ENCODE measurements at places on chromosomes 7 and 10.

GRCh38 chr10:131387018-131387529, 75.6 kb upstream of the TCERG1L start:
- DNase-seq = no peak

GRCh38 chr10:15367296-15368085, 3.6 kb downstream of the FAM171A1 start:
- DNase-seq = no peak

- DNase-seq = no peak
These were observed 1083.1 kb downstream of the KCNMA1 start for GRCh38 chr10:76554478-76554877.

DNA sequence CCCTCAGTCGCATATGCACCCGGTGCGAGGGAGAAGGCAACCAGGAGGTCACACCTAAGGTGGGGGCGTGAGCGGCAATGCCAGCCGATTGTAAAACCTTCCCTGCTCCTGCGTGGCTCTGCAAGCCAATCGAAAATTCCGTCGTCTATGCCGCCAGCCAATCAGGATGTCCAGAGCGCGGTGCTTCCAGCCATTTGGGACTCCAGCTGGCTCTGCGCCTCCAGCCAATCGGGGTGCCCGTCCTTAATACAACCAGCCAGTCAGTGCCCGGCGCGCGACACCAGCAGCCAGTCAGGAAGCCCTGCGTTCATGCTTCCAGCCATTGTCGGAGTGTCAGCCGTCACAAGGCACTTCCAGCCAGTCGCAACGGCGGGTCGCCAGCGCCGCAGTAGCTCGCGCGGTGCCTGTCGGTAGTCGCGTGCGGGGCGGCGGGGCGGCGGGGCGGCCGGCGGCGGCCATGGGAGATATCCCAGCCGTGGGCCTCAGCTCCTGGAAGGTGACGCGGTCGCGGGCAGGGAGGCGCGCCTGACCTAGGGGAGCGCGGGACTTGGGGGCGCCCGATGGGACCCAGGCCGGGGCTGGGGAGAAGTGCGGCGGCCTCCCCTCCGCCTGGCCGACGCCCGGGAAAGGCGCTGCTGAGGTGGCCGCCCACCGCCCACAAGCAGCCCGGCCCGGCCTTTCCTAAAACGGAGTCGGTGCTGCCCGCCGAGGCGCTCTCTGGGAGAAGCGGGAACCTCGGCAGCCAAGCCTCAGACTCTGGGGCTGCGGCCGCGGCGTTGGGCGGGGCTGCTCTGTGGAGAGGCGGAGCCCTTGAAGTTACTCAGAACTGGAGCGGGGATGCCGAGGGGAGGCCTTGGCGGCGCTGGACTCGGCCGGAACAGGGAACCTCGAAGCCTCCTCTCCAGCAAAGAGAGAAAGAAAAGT, at the start of gene AKR1E2:
Gene AKR1E2 (plus strand): TSS at position 340 of the 924 bp plus-strand sequence. CDS start 118 bp downstream, at position 458.
- peak; percentile 98 for DNase-seq

- DNase-seq = no peak
These were observed 232.4 kb downstream of the SLC25A13 start for GRCh38 chr7:96089511-96089910.

DNA sequence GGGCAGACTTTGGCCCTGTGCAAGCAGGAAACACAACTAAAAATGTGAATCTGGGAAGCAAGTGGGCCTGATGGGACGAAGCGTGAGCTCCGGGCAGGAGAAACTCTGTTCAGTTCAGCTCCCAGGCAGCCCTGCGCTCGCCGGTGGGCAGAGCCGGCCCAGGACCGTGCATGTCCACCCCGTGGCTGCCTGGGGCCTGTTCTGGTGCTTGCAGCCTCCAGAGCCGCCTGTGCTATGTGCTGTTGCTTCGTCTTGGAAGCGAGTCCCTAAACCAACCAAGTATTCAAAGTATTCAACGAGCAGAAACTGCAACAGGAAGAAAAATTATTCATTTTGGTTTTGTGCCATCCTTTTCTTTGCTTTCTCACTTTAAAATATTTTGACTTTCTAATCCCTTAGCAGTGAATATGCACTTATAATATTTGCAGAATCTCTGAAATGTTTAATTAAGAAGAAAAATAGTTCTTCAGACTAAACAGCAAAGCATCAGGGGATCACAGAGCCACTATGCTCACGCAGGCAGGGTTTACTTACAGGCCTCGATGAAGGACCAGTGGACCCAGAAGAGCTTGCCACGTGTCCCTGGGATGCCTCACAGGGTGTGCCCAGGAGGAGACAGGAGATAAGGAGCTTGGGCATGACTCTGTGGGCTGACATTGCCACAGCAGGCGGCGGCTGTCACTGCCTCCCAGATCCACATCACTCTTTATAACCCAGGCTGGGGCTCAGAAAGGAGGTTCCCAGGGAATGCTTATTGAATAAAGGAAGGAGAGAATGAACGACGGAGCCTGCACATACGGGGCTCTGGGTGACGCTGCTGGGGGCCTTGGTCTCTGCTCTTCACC, 45.6 kb downstream of the VIPR2 start:
- DNase-seq = no peak

DNA sequence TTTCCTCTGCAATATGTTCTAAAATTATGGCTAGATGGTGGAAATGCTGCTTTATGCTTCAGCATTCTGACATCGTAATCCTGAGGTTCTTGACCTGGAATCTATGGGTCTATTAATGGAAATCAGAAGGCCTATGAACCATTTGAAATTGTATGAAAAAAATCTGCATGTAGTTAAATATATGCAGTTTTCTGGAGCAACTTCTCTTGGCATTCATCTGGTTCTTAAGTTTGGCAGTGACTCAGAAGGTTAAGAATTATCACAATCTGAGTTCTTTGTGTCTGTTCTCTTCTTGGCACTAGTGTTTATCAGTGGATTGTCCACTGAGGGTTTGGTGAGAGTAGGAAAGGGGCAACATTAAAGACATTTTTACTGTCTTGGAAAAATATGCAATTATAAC, 71.1 kb upstream of the FZD1 start:
- peak; percentile 13 for DNase-seq

DNA sequence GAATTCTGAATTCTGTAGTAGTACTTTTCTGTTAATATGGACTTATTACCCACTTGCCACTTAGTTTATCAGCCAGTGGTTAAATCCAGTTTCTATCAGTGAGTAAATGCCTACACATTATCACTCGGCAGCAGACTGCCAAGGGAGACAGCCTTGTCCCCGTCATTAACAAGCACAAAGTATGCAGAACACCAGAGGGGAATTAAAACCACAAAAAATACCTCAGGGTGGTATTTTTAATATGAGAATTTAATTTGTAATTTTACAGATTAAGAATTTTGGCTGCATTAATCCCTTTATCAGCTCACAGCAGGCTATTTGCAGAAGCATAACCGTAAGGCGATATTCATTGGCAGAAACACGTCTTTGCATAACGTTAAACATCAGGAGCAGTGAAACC, 150.0 kb upstream of the FZD1 start:
- no peak for DNase-seq

DNA sequence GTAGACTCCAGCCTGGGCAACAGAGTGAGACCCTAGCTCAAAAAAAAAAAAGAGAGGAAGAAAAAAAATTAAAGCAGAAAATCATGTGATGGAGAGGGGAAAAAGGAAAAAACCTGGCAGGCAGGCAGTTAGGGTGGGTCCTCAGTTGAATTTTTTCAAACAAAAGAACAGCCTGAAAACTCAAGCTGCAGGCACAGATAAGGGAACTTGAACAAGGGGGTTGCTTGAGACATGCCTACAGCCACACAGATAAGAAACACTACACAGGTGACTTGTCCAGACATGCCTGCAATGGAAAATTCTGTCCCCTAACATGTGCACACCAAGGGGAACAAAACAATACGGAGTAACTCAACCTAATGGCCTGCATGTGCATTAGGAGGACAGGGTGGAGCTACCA, 19.2 kb downstream of the VIM start:
- DNase-seq = peak; percentile 10

DNA sequence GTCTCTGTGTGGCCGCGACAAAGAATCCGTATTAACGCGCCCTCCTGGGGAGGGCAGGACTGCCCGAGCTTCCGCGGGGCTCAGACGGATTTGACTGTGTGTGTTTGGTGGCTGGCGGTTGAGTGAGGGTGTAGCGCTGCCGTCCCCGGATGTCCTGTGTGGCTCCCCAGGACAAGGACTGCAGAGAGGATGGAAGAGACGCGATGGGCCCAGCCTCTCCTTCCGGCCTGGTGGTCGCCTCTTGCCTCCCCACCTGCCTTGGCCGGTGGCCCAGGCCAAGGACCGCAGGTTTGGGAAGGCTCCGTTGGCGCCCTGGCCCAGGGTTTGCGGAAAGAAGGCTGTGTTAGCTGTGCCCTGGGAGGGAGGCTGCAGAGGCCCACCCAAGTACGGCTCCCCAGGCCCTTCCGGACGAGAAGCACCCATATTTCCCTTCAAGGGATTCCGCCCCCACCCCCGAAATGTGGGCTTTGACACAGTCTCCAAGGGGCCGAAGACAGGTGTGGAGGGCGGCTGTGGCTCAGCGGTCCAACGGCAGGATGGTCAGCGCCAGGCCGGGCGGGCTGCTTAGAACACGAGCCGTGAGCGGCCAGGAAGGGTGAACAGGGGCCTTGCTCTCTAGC, 2.3 kb downstream of the UNCX start:
- DNase-seq = no peak

GRCh38 chr10:5376450-5376849, 11.7 kb downstream of the UCN3 start:
- DNase-seq = no peak

DNA sequence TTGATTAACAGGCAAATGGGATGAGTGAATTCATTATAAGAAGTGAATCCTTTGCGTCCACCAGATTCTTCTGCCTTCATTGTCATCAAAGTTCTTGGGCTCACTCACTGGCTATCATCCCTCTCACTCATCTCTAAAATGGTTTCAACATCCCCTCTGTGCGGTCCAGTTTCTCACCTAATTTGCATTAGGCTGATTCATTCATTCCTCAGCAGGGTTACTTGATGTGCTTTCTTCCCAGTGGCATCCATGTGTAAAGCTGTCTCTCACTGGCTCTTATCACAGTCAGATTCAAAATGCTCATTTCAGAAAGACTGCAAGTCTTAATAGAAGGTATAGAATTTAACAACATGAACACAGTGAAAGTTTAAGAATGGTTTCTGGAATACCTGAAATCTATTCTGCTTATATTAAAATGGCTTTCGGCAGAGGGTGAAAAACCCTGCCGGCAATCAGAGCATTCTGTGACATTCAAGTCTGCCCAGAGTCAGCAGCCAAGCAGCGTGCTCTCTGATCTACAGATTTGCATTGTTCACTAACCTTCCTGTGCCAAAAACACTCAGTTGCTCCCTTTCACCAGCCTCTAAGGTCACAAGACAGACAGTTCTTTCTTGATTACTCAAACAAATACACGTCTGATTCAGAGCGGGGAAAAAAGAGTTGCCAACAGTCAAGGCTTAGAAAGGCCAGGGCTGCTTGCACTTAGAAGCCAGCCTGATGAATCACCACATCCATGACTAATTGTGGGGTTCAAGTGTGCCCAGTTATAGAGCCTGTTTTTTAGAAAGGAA, 106.7 kb downstream of the TES start:
- DNase-seq = peak; percentile 100

DNA sequence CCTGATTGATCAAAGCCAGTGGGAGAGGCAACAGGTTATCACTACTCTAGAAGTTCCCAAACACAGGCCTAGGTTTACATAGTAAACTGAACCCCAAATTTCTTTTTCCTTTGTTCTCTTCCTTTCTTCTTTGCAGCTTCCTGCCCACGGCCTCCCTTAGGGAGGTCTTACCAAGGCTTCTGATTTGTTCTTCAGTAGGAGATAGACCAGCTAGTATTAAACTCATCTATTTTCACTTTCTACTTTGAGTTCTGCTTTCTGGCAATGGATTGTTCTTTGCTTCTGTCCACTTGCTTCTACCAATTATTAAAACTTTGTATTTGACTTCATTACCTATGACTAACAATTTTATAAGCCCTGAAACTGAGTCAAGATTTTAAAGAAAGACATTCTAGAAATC, 251.2 kb upstream of the FZD1 start:
- no peak for DNase-seq

- no peak for DNase-seq
These were observed 36.2 kb downstream of the SEMA3D start for GRCh38 chr7:85150624-85151023.

- peak; percentile 71 for DNase-seq
These were observed 60.8 kb downstream of the RHOBTB1 start for GRCh38 chr10:60883187-60883586.

- DNase-seq = peak; percentile 33
These were observed 1.1 kb downstream of the CYP26A1 start for GRCh38 chr10:93074597-93075368.

DNA sequence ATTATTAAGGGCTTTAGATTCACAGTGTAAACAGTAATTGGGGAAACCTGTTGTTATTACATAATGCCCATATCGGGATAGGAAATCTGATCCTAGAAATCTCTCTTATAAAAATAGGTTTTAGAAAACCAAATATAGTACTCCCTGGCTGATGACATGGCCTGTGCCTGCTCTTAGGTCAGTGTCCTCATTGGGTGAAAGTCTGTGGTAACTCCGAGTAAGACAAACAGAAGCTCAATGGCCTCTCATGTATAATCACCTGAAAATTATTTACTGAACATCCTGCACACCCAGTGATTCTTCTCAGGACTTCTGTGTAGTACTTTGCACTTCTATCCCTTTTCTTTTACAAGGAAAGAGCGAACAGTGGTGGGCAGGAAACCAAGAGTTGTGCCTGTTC, 37.8 kb downstream of the SEM1 start:
- DNase-seq = no peak

GRCh38 chr7:80335511-80336231, 176.2 kb downstream of the GNAT3 start:
- DNase-seq = peak; percentile 70

GRCh38 chr7:142859829-142860228, 5.0 kb downstream of the EPHB6 start:
- no peak for DNase-seq

- no peak for DNase-seq
These were observed 68.7 kb downstream of the EGFR start for GRCh38 chr7:55087521-55087961.

DNA sequence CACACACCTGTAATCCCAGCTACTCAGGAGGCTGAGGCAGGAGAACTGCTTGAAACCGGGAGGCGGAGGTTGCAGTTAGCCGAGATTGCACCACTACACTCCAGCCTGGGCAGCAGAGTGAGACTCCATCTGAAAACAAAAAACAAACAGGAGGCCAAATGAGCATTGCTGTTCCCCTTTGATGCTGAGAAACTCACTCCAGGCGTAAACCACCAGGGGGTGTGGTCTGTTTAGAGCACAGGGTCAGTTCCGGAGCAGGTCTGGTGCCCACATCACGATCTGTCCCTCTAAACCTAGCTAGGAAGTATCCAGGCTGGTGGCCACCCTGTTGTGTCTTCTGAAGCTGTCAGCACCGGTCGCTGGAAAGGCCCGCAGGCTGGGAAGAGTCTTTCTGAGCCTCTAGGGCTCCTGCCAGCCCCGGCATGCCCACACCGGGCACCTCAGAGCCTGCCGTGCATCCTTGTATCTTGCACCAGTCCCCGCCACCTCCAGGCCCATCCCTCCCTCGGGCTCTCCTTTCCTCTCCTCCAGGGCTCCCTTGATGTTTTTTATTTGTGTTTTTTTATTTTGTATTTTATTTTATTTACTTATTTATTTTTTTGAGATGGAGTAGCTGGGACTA, 66.3 kb upstream of the SH2B2 start:
- DNase-seq = peak; percentile 8
